ENCODE measurements at places on chromosomes 4 and X.

GRCh38 chrX:38149016-38149415, 71.7 kb downstream of the SRPX start:
- no peak for DNase-seq

- no peak for DNase-seq
Observed at GRCh38 chrX:37746218-37746941, 33.5 kb upstream of the CYBB start.

DNA sequence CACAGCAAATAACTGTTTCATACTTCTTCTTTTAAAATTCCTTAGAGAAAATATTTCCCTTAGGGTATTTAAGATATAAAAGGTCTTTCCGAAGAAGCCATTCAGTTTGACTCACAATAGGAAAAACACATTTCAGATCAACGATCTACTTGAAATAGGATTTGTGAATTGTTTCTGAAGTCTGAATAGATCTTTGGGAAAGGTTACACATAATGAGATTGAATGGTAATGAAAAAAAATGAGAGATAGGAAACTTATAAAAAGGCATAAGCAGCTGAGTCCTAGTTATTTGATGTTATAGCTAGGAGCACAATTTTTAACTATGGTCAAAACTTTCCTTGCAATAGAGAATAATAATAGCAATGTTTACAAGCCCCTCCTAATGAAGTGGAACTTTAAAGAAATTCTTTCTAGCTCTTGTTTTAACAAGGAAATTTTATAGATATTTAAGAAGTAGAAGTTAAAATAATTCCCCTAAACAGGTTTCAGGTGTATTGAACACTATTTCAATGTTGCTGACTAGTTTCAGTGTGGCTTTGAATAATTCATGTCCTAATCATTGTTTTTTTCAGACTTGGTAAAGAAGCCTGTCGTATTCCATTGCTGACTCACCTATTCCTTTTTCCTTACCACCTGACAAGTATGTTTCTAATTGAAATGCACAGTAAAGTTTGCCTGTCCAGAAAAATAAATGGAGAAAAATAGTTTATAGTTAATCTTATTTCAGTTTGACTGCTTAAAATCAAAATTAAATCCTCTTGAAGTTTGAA, 89.1 kb downstream of the PCDH18 start:
- DNase-seq = no peak

DNA sequence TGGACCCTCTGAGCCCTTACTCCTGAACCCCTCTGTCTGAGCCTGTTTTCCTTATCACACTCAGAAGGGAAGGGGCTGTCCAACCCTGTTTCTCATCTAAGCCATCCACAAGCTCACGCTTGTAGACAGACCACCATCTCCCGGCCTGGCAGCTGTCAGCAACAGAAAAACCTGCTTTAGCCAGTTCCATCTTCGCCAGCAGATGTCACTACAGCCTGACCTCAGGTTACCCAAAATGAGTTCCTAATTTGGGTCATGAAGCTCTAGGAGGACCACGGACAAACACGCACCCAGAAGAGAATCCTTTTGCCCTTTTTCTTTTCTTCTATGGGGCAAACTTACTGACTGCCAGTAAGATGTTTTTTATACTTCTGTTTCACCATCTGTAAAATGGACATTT, 445.4 kb downstream of the BCOR start:
- DNase-seq = peak; percentile 15

DNA sequence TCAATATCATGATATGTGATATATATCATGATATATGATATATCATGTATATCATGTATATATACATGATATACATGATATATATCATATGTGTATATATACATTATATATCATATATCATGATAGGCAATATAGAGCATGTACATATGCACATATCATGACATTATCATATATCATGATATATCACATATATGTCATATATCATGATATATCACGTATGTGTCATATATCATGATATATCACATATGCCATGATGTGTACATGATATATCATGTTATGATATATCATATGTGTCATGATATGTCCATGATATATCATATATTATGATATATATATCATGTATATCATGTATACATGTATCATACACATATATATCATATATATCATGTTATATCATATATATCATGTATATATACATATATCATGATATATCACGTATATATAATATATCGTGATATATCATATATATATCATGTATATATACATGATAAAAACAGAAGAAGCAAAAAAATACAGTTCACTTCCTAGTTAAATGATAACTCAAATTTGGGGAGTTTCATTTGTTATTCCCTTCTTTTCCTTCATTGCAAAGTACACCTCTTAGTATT, 670.1 kb upstream of the EPHA5 start:
- DNase-seq = no peak

- no peak for DNase-seq
Observed at GRCh38 chr4:13966231-13967195, 339.0 kb upstream of the BOD1L1 start.
